Hair follicle dermal papilla cell (primary cell): ENCODE measurements at places on chromosomes 6 and 20. TPM values are rescaled to one million over a fixed set of nuclear protein-coding genes. Genes with fewer than 3 reads are reported as not detected.

The SEMG1 gene
- total RNA-seq: not detected in 2 replicates

The BPIFB1 gene
- total RNA-seq: not detected in 2 replicates

The CAP2 gene
- total RNA-seq: 1.9 and 10.5 TPM in 2 replicates

The TREM1 gene
- total RNA-seq: not detected in 2 replicates
